SK-N-SH (cell line): ENCODE measurements at places on chromosomes 5 and 9. TPM values are rescaled to one million over a fixed set of nuclear protein-coding genes. Genes with fewer than 3 reads are reported as not detected.

- DNase-seq, result no peak
Observed at GRCh38 chr5:157903117-157903450, 44.1 kb upstream of the CLINT1 start.

GRCh38 chr5:152314196-152314829 lies 90.8 kb downstream of the NMUR2 start:
- no peak for DNase-seq

DNA sequence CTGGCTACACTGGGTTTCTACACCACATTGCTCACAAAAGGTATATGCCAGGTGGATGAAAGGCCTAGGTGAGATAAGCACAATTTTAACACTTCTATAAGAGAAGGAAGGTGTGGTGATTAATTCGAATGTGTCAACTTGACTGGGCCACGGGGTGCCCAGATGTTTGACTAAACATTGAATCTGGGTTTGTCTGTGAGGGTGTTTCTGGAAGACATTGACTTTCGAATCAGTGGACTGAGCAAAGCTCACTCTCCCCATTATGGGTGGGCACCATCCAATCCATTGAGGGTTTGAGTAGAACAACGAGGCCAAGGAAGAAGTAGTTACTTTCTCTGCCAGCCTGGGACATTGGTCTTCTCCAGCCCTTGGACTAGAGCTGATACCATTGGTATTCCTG lies 78.2 kb upstream of the COL5A1 start:
- no peak for DNase-seq

DNA sequence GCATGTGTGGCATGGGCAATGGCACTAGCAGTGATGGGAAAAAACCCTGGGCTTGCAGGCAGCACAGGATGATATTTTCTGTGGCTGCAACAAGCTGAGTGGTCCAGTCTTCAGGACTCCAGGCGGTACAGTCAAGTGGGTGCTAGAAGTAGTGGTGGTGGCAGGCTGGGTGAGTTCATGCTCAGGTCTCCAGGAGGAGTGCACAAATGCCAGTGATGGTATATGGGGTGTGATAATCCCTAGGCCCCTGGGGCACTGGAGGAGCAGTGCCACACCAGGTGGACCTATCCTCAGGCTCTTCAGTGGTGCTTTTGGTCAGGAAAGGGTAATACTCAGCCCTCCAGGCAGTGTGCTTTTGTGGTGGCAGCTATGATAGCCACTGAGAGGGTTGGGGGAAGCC lies 496.4 kb downstream of the PRR16 start:
- DNase-seq, result no peak

GRCh38 chr5:148785223-148785622 lies 41.2 kb upstream of the ADRB2 start:
- no peak for DNase-seq

DNA sequence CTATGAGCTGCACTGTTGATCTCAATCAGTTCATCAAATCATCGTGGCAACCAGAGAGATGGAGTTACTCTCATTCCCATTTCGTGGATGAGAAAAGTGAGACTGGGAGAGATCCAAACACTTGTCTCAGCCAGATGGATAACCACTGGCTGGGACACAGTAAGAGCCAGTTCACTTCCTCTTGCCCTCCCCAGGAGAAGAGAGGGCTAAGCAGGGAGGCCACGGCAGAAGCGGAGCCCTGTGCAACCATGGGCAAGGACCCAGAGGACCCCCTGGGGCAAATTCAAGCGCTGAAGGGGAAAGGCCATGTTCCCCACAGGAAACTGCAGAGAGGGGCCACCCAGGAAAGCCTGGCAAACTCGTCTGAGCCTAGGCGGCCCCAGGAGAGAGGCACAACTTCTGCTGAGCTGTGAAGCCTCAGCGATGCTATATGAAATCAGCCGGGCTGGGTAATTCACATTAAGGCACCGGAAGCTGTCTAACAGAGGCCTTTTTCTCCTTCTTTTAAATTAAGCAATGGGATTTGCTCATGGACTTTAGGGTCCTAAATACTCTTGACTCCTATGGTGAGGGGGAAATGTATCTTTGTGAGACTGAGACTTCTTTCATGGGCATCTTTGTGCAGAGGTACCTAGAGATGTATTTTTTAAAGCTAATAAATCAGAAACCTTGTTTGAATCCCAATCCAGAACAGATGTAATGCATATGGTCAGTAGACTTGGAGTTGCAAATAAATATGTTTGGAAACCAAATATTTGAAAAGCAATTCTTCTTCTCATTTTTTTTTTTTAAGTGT lies 137.1 kb upstream of the SMIM23 start:
- DNase-seq, result no peak

GRCh38 chr5:131488463-131488862 lies 146.6 kb downstream of the RAPGEF6 start:
- DNase-seq, result no peak

GRCh38 chr5:13833440-13833839 lies 111.0 kb downstream of the DNAH5 start:
- no peak for DNase-seq

- DNase-seq, result no peak
Observed at GRCh38 chr5:148595697-148596096, 58.6 kb downstream of the HTR4 start.

DNA sequence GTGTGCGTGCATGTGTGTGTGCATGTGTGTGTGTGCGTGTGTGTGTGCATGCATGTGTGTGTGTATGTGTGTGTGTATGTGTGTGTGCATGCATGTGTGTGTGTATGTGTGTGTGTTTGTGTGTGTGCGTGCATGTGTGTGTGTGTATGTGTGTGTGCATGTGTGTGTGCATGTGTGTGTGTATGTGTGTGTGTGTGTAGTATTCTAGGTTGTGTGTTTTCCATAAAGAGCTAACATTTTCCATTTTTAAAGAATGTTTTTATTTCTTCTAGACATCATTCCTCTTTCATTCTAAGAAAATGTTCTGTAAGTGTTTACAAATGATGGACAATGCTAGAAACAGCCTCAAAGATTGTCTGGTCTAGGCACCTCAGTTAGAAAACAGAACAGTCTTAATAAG lies 15.6 kb downstream of the ENTREP1 start:
- DNase-seq, result no peak

GRCh38 chr9:105168870-105169319 lies 75.6 kb upstream of the SLC44A1 start:
- DNase-seq, result no peak

GRCh38 chr5:138943599-138944173 lies 68.6 kb upstream of the LRRTM2 start:
- no peak for DNase-seq

GRCh38 chr9:71685988-71686387 lies 82.3 kb downstream of the CEMIP2 start:
- no peak for DNase-seq

DNA sequence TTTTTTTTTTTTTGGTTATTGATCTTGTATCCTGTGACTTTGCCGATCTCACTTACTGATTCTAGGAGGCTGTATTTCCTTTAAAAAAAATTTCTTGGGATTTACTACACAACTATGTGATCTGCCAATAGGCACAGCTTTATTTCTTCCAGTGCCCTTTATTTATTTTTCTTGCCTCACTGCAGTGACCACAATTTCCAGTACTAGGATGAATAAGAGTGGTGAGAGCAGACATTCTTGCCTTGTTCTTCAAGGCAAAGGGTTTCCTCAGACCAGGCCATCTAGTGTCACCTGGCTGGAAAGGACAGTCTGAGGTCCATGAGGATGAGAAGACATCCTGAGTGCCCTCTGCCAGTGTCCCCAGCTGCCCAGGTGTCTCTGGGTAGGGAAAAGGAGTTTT lies 265.4 kb downstream of the SPOCK1 start:
- no peak for DNase-seq

DNA sequence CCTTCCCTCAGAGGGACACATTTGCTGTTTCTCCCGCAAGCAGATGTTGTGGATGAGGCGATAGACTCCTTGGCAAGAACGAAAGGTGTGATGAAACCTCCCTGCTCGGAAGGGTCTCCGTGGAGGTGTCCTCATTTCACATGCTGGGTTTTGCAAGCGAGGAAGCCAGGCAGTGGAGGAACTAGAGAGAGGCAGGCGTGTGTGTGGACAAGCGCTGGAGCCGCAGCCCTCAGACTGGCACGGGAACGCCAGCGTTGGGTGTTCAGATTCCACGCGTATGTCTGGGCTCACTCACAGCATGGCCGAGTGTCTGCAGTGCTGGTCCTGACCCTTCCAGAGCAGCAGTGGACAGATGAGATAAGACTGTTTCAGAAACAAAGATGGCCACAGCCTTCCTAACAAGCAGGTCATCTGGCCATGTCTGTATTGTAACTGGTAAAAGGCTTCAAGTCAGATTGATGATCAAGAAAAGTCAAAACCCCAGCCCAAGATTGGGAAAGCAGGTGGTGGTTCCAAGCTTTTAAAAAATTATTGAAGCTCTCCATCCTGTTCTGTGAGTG lies 35.0 kb upstream of the NCS1 start:
- no peak for DNase-seq

DNA sequence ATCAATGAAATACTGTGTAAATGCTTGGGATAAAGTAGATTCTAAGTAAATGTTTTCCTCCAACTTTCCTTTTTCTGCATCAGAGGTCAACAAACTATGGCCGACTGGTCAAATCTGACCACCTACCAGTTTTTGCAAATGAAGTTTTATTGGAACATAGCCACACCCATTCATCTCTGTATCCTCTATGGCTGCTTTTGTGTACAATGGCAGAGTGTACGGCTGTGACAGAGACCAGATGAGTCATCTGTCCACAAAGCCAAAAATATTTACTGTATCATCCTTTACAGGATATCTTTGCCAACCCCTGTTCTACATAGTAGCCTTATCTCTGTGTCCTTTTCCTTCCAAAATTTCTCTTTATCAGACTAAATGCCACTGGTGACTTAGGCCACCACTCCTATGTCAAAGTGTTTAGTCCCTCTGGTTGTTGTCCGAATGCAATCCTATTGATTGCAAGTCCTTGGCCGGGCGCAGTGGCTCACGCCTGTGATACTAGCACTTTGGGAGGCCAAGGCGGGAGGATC lies 218.4 kb upstream of the KLF4 start:
- DNase-seq, result no peak

C6 gene
- polyA plus RNA-seq, result 0.02 and 0.08 TPM in 2 replicates

PCDHB16 gene
- polyA plus RNA-seq, result 2.3 and 2.7 TPM in 2 replicates

BNC2 gene
- polyA plus RNA-seq, result 8.8 and 9.6 TPM in 2 replicates

CRB2 gene
- not detected in 2 replicates for polyA plus RNA-seq

LECT2 gene
- polyA plus RNA-seq, result 0.18 and 0.60 TPM in 2 replicates

ISL1 gene
- 15.2 and 15.5 TPM in 2 replicates for polyA plus RNA-seq

HMCN2 gene
- 0.15 and 0.28 TPM in 2 replicates for polyA plus RNA-seq

FBP1 gene
- polyA plus RNA-seq, result 0.19 TPM in 1 of 2 replicates, not detected in the other
